ENCODE measurements at places on chromosomes 5 and 9. TPM values are rescaled to one million over a fixed set of nuclear protein-coding genes. Genes with fewer than 3 reads are reported as not detected.

DBH gene
- not detected for total RNA-seq

- no peaks in the 10 kb centered on the region for H3K27me3 ChIP-seq
- H3K4me3 ChIP-seq = no peak overlapping the region
- H3K27ac ChIP-seq = no peak overlapping the region
- H3K36me3 ChIP-seq = no peaks in the 10 kb centered on the region
- H3K4me1 ChIP-seq = no peaks in the 10 kb centered on the region
- DNase-seq = no peak
Measured at GRCh38 chr9:74639112-74639511, 142.0 kb downstream of the RORB start.

DNA sequence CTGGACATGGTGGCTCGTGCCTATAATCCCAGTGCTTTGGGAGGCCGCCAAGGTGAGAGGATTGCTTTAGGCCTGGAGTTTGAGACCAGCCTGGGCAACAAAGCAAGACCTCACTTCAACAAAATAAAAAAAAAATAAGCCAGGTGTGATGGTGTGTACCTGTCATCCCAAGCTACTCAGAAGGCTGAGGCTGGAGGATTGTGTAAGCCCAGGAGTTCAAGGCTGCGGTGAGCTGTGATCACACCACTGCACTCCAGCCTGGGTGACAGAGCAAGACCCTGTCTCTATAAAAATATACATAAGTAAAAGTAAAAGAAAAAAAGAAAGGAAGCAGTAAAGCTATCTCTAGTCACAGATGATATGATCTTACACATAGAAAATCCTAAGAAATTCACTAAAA lies 59.5 kb upstream of the SYNPO start:
- H3K4me1 ChIP-seq = no peaks in the 10 kb centered on the region
- H3K27ac ChIP-seq = no peak overlapping the region
- H3K27me3 ChIP-seq = no peaks in the 10 kb centered on the region
- no peaks in the 10 kb centered on the region for H3K36me3 ChIP-seq

DNA sequence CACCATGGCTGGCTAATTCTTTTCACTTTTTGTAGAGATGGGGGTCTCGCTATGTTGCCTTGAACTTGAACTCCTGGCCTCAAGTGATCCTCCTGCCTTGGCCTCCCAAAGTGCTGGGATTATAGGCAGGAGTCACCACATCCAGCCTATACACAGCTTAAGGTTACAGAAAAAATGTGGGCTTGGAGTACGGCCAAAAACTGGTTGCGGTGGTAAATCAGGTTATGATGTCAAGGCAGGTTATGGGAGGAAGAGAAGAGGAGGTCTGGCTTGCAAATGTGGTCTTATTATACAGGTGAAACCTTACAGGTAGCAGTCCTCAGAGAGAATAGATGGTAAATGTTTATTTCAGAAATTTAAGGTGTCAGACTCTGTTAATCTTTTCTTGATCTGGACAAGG lies 30.7 kb upstream of the SYK start:
- H3K27me3 ChIP-seq = no peaks in the 10 kb centered on the region
- H3K4me1 ChIP-seq = no peaks in the 10 kb centered on the region
- H3K4me3 ChIP-seq = no peak overlapping the region
- DNase-seq = no peak

- H3K27ac ChIP-seq = no peak overlapping the region
- H3K36me3 ChIP-seq = no peaks in the 10 kb centered on the region
- H3K27me3 ChIP-seq = no peaks in the 10 kb centered on the region
- DNase-seq = no peak
- no peaks in the 10 kb centered on the region for H3K4me1 ChIP-seq
Measured at GRCh38 chr9:132840980-132841379, 37.1 kb downstream of the AK8 start.

DNA sequence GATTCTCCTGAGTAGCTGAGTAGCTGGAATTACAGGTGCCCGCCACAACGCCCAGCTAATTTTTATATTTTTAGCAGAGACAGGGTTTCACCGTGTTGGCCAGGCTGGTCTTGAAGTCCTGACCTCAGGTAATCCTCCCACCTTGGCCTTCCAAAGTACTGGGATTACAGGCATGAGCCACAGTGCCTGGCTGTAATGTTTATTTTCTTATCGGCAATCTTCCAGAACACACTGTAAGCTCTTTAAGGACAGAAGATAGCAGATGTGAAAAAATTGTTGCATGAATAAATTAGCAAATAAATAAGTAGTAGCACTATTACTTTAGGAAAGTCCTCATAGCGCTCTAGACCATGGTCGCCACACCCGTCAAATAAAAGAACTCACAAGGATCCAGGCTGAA lies 100.5 kb downstream of the ENC1 start:
- H3K4me3 ChIP-seq = no peak overlapping the region
- H3K36me3 ChIP-seq = no peaks in the 10 kb centered on the region
- DNase-seq = no peak
- no peaks in the 10 kb centered on the region for H3K4me1 ChIP-seq
- H3K27ac ChIP-seq = no peak overlapping the region
- no peaks in the 10 kb centered on the region for H3K27me3 ChIP-seq

- H3K27me3 ChIP-seq = no peaks in the 10 kb centered on the region
- H3K27ac ChIP-seq = no peak overlapping the region
- no peaks in the 10 kb centered on the region for H3K4me1 ChIP-seq
- no peak overlapping the region for H3K4me3 ChIP-seq
- no peaks in the 10 kb centered on the region for H3K36me3 ChIP-seq
Measured at GRCh38 chr5:171521219-171521633, 101.8 kb downstream of the FGF18 start.

Data from naive thymus-derived CD4-positive, alpha-beta T cell (primary cell).